ENCODE measurements at places on chromosomes 1 and 21.

DNA sequence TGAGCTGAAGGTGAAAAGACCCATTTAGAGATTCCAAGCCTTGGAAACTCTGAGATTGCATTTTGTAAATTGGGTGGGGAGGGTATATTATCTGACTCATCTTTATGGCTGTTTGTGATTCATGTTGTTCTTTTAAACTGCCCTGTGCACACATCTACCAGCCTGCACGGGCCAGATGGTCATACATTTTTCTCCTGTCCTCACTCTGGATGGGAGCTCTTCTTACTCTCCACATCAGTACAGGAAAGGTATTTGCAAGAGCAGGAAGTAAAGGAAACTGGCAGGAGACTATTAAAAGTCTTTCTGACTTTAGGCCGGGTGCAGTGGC, 14.3 kb upstream of the NMNAT2 start:
- no peak for DNase-seq

DNA sequence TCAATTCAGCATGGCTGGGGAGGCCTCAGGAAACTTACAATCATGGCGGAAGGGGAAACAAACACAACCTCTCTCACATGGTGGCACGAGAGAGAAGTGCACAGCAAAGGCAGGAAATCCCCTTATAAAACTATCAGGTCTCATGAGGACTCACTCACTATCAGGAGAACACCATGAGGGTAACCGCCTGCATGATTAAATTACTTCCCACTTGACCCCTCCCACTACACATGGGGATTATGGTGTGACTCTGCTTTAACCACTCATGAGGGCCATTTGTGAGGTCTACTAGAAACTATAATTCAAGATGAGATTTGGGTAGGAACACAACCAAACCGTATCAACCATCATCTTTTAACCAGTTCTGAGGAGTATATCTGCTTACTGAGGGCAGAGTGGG, 387.4 kb upstream of the NFIA start:
- DNase-seq = no peak

GRCh38 chr1:161172776-161173376, 4.4 kb downstream of the B4GALT3 start:
- DNase-seq = no peak

GRCh38 chr1:44326821-44327465, 28.1 kb downstream of the ERI3 start:
- no peak for DNase-seq

- no peak for DNase-seq
These were observed 184.4 kb downstream of the COQ8A start for GRCh38 chr1:227124473-227124872.

DNA sequence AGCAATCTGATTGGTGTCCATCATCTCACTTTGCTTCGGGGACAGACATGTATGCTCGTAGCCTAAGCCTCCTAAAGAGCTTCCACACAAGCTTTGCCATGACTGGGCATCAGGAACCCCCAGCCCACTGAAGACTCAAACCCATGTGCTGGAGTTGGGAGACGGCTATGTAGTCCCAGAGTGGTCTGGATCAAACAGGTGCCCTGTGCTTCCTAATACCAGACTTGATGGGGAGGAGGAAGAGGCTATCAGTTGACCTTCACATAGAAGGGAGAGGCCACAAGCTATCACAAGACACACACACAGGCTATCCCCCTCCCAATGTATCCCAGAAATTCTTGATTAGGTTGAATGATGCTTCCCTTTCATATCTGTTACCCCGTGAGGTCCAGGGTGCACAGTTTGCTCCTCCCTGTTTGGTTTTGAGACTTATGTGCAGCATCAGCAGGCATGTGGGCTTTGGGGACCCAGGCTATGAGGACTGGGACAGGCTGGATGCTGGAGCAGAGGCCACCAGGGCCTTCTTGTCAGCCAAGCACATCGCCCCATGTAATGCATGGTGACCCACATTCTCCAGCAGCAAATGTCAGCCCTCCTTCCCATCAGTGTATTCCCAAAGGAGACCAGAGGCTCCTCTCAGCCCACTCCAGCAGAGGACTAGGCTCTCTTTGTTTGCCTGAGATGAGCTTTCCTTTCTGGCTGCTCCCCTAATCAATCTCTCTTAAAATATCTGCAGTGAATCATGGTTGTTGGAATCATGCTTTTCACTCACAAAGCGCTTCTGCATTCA, 159.8 kb downstream of the GRIK3 start:
- no peak for DNase-seq

DNA sequence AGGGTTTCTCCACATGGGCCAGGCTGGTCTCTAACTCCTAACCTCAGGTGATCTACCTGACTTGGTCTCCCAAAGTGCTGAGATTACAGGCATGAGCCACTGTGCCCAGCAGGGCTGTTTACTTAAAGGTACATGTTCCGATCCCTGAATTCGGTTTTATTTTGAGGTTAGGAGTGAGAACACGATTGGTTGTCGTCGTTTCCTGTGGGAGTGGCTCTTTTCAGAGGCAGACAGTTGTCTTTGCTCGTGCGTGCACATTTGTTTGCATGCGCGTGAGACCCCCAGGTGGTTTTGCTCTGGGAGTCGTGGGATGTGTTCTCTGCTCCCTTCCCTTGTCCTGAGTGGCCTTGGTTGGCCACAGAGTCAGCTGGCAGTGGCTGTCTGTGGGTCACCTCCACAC, 60.2 kb downstream of the SKI start:
- no peak for DNase-seq

DNA sequence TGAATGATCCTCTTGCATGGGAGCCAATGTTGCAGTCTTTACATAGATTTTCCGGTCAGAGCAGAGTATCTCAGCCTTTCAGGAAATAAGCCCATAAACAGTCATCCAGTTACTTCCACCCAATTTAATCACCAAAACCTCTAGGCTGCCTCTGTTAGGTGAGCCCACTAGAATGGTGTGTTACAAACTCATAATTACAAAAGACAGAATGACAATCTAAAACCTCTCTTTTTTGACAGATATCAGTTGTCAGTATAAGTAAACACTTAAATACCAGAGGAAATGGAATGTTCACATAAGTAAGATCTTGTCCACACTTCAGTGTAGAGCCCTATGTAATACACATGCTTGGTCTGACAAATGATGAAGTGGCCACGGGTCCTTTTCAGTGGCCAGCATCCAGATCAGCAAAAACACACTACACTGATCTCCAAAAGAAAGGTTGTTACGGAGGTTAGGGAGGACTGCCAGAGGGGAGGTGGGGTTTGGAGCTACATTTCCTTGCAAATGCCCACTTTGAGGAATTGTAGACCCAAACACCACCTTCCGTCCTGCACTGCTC, 71.3 kb upstream of the FBXO28 start:
- DNase-seq = no peak

Data from NCI-H2107 (cell line).